Endothelial cell (in vitro differentiated cells): ENCODE measurements at places on chromosomes 4 and X.

DNA sequence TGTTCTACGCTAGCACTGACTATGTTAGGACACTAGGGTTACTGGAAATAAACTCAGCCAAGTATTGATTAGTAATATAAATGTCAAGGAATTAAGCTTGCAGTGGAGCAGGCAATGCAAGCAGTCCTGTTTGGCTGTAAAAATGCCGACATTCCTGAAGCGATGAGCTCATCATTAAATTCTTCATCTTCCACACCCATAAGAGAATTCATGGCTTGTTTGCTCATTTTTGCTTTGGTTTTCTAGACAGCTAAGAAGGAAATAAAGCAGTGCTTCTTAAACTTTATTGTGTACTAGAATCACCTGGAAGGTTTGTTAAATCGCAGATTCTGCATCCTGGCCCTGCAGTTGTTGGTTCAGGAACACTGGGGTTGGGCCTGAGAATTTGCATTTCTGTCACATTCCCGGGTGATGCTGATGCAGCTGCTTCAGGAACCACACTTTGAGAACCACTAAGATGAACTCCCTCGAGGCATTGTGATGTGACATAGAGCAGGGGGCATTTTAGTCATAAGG lies 17.8 kb downstream of the ANXA3 start:
- DNase-seq = no peak

DNA sequence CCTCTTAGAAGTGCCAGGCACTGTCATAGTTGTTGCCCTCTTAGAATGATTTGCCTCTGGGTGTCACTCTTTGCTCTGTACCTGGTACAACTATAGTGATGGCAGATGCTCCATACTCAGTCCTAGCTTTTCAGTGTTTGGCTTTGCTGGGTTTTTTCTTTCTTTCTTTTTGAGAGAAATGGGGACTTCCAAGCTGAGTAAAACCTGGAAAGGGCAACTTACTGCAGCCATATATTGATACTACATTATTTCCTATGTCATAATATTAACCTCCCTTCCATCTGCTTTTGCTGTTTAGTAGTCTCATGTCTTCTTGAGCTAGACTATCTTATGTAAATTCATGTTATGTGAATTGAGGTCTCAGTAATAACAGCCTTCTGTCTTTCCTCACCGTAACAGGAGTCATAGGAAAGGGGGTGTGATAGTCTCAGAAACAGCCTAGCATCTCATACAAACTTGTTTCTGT lies 49.0 kb downstream of the NIPAL1 start:
- no peak for DNase-seq

GRCh38 chrX:69031181-69031580 lies 134.1 kb downstream of the PJA1 start:
- DNase-seq = no peak

DNA sequence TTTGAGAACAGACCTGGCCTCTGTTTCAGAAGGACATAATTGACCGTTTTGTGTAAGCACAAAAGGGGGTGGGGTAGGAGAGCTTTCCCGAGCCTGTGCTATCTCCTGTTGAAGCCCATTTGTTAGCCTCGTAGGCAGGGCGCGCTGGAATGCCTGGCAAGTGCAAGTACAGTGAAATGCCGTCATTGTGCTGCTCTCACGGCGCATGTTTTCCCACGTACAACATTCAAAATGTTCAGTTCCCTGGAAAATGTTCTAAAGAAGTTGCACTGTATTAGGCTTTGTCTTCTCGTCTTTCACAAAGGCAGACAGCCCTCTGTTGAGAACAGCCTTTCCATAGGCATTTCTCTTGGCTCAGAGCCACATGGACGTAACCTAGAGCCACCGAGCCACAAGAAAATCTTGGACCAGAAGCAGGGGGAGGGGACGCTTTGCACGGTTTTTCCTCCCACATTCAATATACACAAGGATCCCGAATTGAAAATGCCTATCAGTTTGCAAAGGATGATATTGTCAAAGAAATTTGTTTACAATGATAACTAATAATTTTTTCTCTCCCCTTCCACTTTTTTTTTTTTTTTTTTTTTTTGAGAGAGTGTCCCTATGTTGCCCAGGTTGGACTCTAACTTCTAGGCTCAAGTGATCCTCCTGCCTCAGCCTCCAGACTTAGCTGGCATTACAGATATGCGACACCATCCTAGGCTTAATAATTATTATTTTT lies 54.6 kb upstream of the RAPGEF2 start:
- no peak for DNase-seq

GRCh38 chrX:63506320-63506719 lies 155.2 kb upstream of the SPIN4 start:
- no peak for DNase-seq

GRCh38 chr4:62260254-62260653 lies 1060.1 kb downstream of the ADGRL3 start:
- DNase-seq = no peak

DNA sequence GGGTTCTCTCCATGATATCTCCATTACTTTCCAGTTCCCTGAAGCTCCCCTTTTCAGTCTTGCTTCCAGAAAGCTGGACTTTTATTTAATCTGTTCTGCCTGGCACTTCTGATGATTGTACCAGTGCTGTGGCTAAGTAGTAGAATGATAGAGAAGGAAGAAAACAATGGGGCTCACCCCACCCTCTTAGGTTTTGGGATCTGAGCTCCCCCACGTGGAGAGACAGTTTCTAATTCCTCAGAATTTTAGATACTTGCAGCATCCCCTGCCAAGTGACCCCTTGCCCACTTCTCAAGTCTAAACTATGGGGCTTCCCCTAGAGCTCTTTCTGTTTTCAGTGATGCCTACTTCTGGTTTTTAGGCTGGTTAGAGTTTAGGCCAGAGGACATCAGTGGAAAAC lies 73.9 kb downstream of the GC start:
- DNase-seq = no peak

DNA sequence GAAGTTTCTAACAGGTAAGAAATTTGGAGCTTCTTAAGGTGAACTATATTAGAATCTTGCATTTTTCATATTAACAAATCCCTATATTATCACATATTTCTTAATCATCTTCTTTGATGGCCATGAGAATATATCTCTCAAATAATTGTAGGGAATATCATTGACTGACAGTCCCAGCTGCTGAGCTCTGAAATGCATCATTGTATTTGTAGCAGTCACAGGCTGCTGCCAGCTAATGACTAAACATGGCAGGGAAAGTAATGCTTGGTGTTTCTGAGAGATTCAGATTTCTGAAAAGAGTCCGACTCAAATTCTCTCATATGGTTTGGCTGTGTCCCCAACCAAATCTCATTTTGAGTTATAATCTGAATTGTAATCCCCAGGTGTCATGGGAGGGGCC lies 171.9 kb downstream of the TRAM1L1 start:
- no peak for DNase-seq

DNA sequence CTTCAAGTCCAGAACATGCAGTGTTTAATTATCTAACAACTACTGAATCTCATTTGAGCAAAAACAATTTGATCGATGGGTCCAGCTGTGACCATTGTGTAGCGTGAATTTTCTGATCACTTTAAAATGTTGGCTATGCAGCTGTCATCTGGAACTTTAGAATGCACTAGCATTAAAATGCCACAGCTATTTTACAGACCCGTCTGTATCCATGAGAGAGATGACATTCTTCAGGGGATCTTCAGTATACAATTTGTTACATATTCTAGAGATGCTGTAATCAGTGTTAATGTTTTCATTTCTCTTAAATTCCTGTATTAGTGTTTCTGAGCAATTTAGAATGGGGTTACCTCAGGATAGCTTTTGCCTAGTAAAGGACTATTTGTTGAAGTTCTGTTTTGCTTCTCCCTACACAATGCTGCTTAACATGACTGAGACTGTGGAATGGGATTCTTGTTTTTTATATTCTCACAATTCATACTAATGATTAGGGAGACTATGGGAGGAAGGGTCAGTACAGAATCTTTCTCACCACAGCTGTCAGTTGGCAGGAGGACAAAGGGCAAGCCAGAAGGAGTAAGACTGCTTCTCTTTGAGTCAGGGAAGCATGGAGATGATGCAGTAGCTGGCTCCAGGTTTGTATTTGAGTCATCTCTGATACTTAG lies 13.2 kb upstream of the CTSO start:
- no peak for DNase-seq

- no peak for DNase-seq
These were observed 1452.6 kb downstream of the PCDH7 start for GRCh38 chr4:32172761-32173160.

- DNase-seq = no peak
These were observed 67.0 kb upstream of the MSX1 start for GRCh38 chr4:4792466-4792865.

- no peak for DNase-seq
These were observed 5.1 kb upstream of the CXCL10 start for GRCh38 chr4:76028350-76028765.

- DNase-seq = no peak
These were observed 100.5 kb upstream of the SMAD1 start for GRCh38 chr4:145381163-145381562.

GRCh38 chr4:55947254-55947882 lies 1.4 kb upstream of the CEP135 start:
- DNase-seq = peak; percentile 8

GRCh38 chrX:68090266-68090665 lies 343.0 kb downstream of the OPHN1 start:
- DNase-seq = no peak

DNA sequence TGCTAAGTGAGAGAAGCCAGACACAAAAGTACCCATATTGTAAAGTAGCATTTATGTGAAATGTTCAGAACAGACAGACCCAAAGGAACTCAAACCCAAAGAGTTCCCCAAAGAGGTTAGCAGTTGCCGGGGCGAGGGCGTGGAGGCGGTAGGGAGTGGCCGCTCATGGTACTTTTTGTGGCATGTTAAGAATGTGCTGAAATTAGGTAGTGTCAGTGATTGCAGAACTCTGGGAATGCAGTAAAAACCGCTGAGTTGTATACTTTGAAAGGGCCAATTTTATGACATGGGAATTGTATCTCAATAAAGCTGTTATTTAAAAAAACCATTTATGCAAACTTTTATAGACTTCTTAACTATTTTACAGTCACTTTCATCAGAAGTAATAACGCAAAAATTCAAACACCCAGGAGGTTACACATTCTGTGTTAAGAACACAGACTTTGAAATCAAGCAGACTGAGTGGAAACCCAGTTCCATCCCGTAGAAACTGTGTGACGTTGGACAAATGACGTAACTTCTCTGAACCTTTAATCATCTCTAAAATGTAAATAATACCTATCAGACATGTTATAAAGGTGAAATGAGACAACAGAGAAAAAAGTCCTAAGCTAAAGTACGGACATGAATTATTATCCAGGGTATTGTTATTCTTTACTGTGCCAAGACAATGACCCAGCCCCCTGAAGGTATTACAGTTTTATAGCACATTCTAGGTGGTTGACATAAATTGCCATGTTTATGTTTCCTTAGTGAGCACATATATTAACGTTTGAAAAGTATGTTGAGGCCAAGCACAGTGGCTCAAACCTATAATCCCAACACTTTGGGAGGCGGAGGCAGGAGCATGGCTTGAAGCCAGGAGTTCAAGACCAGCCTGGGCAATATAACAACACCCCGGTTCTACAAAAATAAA lies 19.7 kb downstream of the ZFP42 start:
- DNase-seq = no peak

- no peak for DNase-seq
These were observed 45.4 kb downstream of the ZCCHC13 start for GRCh38 chrX:74349387-74349786.

DNA sequence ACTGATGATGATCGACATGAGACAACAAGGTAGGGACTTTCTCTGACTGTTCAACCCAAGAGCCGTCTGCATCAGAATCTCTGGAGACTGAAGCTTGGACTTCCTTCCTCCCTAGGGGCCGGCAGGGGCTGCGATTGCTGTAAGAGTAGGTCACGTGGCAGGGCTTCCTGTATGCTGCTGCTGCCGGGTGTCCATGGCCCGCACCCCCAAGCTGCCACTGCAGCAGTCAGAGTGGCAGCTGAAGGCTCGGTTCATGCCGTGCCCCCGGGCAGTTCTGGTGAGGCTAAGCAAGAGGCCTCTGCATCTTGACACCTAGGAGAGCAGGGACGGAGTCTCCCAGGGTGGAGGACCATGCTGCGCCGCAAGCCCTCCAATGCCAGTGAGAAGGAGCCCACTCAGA lies at the start of gene SASH3:
SASH3 (plus strand) TSS at position 203 of the 400 bp plus-strand sequence; CDS start at position 352, 149 bp downstream.
- DNase-seq = no peak

DNA sequence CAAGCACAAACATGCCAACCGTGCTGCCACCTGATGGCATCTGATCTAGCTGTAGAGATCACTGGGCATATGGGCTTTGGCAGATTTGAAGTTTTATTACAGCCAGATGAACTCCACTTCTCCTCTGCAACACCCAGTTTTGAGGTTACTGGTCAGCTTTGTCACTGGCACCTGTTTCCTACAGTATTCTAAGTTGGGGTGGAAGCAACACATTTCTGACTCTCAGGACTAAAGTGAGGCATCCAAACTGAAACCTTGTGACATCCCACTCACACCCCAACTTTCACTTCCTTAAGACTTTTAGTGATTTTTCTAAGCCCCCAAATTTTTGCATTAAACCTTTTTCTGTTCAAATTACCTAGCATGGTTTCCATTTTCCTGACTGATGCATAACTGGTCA lies 115.1 kb upstream of the PCDH18 start:
- no peak for DNase-seq

GRCh38 chr4:168398589-168398988 lies 80.0 kb upstream of the DDX60 start:
- DNase-seq = no peak

- no peak for DNase-seq
These were observed 79.1 kb downstream of the PWWP3B start for GRCh38 chrX:106247162-106247561.

GRCh38 chr4:23881052-23881501 lies 8.8 kb downstream of the PPARGC1A start:
- no peak for DNase-seq

GRCh38 chr4:35925806-35926205 lies 318.5 kb downstream of the ARAP2 start:
- DNase-seq = no peak

GRCh38 chrX:47992669-47993068 lies 11.1 kb downstream of the ZNF182 start:
- DNase-seq = no peak

DNA sequence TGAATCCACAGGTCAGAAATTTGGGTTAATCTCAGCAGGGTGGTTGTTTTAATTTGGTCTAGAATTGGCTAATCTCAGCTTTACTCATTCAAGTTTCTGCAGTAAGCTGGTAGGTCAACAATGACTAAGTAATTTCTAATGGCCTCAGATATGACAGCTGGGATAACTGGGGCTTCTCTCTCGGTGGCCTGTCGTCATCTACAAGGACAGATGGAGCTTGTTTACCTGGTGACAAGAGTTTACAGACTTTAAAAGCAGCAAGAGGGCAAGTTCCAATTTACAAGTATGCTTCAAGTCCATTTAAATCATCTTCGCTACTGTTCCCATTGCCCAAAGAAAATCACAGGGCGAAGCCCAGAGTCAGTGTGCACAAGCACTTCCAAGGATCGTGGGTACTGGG lies 453.9 kb downstream of the PDHA2 start:
- DNase-seq = no peak

- peak; percentile 5 for DNase-seq
These were observed 541.4 kb downstream of the ADGRL3 start for GRCh38 chr4:61741327-61742096.

- DNase-seq = no peak
These were observed 102.0 kb downstream of the RTL5 start for GRCh38 chrX:72029483-72030411.

- no peak for DNase-seq
These were observed 82.4 kb downstream of the PRDM5 start for GRCh38 chr4:120839974-120840751.

- DNase-seq = no peak
These were observed 4.5 kb upstream of the ITM2A start for GRCh38 chrX:79371640-79372039.
